Umbilical cord (tissue), 2 donors: ENCODE measurements at places on chromosomes 1 and 21. TPM values are rescaled to one million over a fixed set of nuclear protein-coding genes. Genes with fewer than 3 reads are reported as not detected.

GRCh38 chr1:56133522-56134472, 445.6 kb downstream of the PLPP3 start:
- DNase-seq, result no peak

- peak; percentile 54 for DNase-seq
These were observed 25.0 kb upstream of the TMEM39B start for GRCh38 chr1:32047701-32048100.

The MFAP2 gene
- 29.4 TPM for total RNA-seq

GRCh38 chr1:154353460-154353904, 28.2 kb downstream of the ATP8B2 start:
- DNase-seq, result peak; percentile 53

The RASAL2 gene
- 40.7 TPM for total RNA-seq

- DNase-seq, result no peak
These were observed 47.8 kb upstream of the DEPDC1 start for GRCh38 chr1:68544651-68545050.

DNA sequence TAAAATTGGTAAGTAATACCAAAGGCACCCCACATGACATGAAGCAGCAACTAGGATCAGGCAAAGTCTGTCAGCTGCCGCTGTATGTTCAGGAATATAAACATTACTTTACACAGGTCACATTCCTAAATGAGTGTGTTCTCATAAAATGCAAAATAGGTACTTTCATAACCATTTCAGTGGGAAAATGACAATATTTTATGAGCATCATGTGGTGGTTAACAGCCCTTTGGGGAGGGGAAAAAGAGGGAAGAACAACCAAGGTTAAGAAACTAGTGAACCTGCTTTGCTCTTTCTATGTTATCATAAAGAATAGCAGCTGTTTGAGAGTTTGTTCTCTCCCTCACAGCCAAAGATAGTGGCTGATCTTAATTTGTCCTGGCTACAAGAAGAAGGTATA, 105.4 kb upstream of the LBR start:
- DNase-seq, result no peak

GRCh38 chr1:235919127-235919832, 52.6 kb upstream of the LYST start:
- DNase-seq, result no peak

GRCh38 chr1:200802865-200803512, 64.3 kb downstream of the CAMSAP2 start:
- peak; percentile 84 for DNase-seq

GRCh38 chr1:24931468-24932231, 1.6 kb upstream of the RUNX3 start:
- no peak for DNase-seq

DNA sequence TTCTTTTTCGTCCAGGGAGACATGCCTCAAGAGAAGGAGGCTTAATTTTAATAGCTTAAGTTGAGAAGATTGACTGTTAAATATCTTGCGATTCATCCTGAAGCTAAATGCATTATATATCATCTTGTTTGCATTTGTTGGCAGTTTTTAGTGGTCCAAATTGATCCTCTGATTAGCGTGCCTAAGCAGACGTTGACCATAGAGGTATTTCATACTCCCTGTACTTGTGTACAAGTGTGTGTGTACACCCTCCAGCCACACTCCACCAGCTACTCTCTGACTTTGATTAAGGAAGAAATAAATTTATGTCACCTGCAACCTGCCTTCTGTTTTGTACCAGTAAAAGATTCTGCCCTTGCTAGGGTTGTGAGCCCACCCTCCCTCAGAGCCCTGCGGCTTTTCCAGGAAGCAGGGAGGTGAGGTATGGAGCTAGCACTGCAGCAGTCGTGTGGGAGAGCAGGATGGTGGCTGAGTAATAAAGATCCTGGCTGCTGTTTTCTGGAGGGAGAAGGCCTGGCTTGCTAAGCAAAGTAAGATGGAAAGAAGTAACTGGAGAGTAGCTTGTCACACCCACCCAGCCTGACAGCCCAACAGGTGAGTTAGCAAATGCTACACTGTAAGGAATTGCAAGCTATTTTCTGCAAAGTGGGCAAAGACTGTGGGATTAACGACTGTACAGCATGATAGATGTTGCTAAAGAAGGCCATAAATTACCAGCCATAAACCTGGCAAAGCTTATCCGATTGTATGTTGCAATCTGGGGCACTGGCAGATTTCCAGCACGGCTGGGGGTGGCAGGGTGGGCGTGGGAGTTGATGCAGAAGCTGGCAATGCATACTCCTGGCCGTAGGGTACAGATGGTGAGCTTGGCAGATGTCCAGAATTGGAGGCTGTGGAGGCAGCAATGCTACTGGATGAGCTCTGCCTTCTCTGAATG, 170.2 kb downstream of the TNR start:
- peak; percentile 24 for DNase-seq

- DNase-seq, result no peak
These were observed 18.0 kb downstream of the CD244 start for GRCh38 chr1:160844447-160845232.

The RIMS3 gene
- 5.8 TPM for total RNA-seq

GRCh38 chr21:43800124-43800523, 10.7 kb downstream of the RRP1 start:
- no peak for DNase-seq

DNA sequence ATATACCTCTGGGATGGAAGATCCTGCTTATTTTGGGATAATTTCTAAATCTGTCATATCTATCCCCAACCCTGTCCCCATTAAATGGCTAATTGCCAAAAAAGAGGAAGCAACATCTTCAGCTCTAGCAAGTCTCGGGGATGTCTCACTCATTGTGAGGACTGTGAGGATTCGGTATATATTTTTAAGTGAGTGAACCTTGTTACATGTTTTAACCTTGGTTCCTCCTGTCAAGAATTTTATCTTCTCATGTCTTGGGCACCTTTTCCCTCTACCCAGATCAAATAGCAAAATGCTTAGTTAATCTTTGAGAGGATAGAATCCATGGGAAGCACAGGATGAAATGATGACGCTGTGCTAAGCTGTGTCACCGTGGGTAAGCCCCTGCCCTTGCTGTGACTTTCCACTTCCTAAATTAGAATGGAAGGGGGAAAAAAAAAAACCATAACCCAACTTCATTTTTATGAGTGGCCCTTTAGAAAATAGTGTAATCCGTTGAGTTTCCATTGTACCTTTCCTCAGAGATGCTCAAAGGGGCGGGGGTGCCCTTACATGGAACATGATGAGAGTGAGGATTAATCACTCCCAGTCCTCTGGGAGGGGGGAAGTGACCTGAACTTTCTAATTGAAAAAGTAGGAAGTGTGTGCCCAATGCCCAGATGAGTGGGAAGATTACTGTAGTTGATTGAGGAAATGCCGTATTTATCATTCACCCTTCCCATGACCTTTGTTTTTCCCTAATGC, 7.6 kb downstream of the ATP1A1 start:
- DNase-seq, result no peak

The LMNA gene
- total RNA-seq, result 422 TPM

The TXNIP gene
- total RNA-seq, result 547 TPM

- DNase-seq, result no peak
These were observed 93.6 kb upstream of the BCAR3 start for GRCh38 chr1:93775224-93775623.

DNA sequence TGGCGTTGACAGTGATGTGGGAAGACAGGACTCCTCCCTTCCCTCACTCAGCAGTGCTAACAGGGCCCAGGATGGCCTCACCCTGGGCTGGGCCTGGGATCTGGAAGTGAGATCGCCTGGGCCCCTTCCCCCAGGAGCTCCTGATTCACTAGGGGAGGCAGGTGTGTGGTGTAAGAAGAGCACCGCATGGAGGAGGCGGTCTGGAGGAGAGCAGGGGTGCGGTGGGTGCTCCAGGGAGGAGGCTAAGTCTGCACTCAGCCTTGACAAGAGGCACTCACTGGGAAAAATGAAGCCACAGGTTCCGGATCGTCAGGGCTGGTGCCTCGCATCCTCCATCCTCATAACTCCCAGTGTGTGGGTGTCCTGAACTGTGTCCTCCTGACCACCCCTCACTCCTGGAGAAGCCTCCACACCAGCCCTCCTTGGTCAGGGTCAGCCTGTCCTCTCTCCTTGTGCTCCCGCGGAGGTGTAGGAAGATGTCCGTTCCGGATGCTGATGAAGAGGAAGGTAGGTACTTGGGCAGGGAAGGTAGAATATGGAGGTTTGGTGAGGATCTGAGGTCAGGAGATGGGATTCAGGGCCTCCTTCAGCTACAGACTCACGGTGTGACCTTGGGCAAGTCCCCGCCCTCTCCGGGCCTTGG, 142.1 kb upstream of the WNT4 start:
- no peak for DNase-seq

GRCh38 chr1:175332515-175332914, 139.9 kb upstream of the KIAA0040 start:
- no peak for DNase-seq
